Stimulated activated naive CD8-positive, alpha-beta T cell treated with anti-CD3 and anti-CD28 coated beads, Interleukin-15, Interleukin-2, amounts not matched to agents 100 U/mL and 50 U/mL, for 24 hours (primary cell): ENCODE measurements at places on chromosomes 4 and X.

DNA sequence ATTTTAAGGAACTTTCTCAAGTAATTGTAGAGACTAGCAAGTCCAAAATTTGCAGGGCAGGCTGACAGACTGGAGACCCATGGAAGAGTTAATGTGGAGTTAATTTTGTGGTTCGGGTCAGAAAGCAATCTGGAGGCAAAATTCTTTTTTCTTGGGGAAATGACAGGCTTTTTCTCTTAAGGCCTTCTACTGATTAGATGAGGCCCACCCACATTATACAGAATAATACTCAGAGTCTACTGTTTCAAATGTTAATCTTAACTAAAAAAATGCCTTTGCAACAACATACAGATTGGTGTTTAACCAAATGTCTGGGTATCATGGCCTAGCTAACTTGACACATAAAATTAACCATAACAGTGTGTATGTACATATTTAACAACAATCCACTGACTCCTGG, 32.7 kb downstream of the RRAGB start:
- DNase-seq = no peak

DNA sequence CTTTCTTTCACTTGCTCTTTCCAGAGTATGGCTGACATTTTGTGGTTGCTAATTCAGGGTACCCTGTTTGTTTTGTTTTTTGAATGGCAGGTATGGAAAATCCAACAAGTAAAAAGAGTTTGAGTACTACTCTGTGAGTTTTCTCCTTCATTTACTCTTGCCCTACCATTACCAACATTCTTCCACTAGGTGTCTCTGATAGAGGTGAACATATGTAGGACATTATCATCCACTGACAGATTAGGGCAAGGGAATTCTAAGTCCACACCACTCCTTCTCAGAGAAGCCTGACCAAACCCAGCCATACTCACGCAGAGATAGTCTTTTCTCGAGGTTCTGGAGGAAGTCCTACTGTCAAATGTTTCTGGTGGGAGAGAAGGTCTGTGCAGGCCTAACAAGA, 36.7 kb upstream of the HDAC8 start:
- no peak for DNase-seq

DNA sequence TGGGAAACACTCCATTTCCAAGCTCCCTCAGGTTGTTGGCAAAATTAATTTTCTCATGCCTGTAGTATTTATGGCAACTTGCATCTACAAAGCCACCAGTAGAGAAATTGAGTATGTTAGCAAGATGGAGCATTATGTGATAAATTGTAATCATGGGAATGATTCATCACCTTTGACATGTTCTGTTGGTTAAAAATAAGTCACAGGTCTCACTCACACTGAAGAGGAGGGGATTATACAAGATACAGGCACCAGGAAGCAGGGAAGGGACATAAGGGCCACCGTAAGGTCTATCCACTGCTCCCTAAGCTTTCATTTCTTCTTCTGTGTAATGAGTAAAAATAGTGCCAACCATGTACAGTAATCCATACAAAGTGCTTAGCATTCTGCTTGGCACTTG, 313.0 kb downstream of the GBA3 start:
- DNase-seq = no peak

GRCh38 chr4:128512161-128512560, 224.5 kb upstream of the PGRMC2 start:
- no peak for DNase-seq
